Activated T-helper 17 cell treated with anti-CD3 and anti-CD28 coated beads, Interleukin-2, amount 50 U/mL, for 72 hours (primary cell): ENCODE measurements at places on chromosomes 11 and 22.

- ATAC-seq, result no peak
Observed at GRCh38 chr11:66996609-66997273, 21.6 kb downstream of the C11orf86 start.

GRCh38 chr11:1938343-1939005 lies 8.7 kb upstream of the MRPL23 start:
- no peak for ATAC-seq

- no peak for ATAC-seq
Observed at GRCh38 chr22:19688301-19689290, 25.7 kb upstream of the SEPTIN5 start.

GRCh38 chr11:11390068-11390771 lies 37.2 kb upstream of the CSNK2A3 start:
- no peak for ATAC-seq

GRCh38 chr11:67013511-67014045 lies 9.4 kb upstream of the SYT12 start:
- no peak for ATAC-seq

GRCh38 chr22:19172213-19173046 lies 6.1 kb downstream of the SLC25A1 start:
- ATAC-seq, result no peak

DNA sequence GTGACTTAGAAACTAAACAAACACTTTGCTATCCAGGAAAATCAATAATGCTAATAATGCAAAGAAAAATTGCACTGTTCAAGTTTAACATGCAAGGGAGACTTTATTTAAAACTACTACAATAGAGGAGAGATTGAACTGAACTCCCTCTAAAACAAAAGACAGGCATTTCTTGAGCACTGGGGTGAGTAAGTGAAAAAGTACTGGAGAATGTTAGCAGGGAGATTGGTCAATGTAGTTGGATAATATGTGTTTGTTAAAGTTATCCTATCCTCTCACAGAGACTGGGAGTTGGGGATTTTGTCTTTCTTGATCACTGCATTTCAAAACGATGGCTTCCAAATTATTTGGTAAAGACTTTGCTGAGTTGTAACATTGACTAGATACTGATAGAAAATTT lies 77.6 kb downstream of the LUZP2 start:
- ATAC-seq, result no peak

GRCh38 chr11:130095326-130095725 lies 25.6 kb downstream of the APLP2 start:
- ATAC-seq, result no peak

GRCh38 chr11:128886406-128887124 lies 4.6 kb upstream of the KCNJ5 start:
- ATAC-seq, result peak; percentile 22

DNA sequence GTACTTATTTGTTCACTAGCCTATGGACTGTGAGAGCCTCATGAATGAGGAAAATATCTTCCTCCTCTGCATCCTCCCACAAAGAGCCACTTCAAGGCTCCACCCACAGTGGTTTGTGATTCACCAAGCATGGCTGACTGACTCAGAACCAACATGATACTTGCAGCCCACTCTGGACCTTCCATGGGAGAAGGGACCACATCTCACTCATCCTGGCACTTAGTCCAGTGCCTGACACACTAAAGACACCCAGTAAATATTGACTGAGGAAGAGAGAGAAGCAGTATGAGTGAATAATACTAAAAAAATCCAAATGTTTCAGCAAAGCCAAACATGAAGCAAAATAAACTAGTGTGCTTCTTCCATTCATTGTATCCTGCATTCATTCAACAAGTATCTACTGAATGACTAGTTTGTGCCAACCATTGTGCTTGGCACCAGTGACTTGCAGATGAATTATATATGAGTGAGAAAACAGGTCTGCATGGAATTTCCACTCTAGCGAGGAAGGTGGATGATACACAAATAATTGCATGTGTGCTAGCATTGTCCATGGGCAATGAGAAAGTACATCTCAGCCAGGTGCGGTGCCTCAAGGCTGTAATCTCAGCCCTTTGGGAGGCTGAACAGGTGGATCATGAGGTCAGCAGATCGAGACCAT lies 54.9 kb upstream of the BLID start:
- peak; percentile 47 for ATAC-seq

- no peak for ATAC-seq
Observed at GRCh38 chr22:45757068-45757467, 85.4 kb downstream of the ATXN10 start.

- no peak for ATAC-seq
Observed at GRCh38 chr11:129373489-129373953, 2.1 kb upstream of the BARX2 start.

- no peak for ATAC-seq
Observed at GRCh38 chr11:84193706-84194105, 907.5 kb upstream of the CCDC90B start.

DNA sequence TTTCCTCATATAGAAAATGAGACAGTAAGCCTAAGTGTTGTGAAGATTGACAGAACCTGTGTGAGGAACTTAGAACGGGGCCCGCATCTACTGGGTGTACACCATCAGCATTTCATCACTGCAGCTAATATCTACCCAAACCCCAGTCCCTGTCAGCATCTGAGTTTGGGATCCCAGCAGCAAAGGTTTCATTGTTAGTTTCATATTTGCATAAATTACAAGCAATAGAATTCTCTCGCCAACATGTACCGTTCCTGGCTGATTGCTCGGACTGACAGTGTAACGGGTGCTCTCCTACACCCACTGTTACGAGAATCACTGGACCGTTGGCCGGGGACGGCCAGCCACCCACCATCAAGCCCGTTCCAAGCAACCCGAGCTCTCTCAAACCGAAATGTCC lies 10.4 kb upstream of the TMPRSS6 start:
- ATAC-seq, result peak; percentile 17

- ATAC-seq, result no peak
Observed at GRCh38 chr11:134537941-134538340, 125.9 kb upstream of the B3GAT1 start.

DNA sequence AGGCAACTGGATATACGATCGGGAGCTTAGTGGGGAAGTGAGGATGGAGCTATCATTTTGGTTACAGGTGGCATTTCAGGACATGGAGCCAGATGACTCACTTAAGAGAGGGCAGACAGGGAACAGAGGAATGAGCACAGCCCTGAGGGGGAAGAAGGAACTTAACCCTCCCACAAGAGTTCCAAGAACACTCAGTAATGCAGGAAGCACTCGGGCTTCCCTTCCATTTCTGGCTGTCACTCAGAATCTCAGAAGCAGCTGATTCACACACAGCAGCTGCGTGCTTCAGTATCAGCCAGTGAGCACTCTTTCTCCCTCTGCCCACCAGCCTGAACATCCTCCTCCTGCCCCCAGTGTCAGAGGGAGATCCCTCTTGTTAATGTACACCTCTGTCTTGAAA lies 34.8 kb downstream of the EFCAB6 start:
- ATAC-seq, result no peak

- no peak for ATAC-seq
Observed at GRCh38 chr22:35835998-35836691, 118.5 kb downstream of the APOL5 start.

DNA sequence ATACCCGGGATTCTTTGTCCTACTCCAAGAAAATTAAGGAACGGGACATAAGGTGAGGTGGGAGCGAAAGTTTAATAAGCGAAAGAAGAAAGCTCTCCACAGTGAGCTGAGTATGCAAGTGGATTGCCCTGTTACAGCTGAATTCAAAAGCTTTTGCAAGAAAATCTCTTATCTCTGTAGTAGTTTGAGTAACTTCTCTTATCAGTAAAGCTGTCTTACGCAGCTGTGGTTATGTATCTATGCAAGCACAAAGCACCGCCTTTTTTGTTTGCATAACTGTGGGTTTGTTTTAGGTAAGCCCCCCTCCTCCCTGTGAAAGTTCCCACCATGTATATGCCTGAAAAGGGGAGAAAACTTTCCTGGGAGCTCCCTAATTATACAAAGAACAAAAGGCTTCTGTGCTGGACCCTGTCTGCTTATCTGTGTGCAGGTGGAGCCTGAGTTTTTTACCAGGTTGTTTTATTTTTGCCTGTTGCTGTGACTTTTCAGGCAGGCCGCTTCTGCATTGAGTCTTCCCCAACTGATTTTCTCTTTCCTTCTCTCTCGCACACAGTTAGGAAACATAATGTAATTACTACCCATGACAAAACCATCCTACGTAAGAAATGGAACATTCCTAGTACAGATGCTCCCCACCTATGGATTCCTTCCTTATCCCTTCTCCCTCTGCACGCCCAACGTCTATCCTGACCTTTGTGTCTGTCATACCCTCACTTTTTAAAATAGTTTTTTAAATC lies 837 bp upstream of the PLAAT5 start:
- ATAC-seq, result peak; percentile 38

DNA sequence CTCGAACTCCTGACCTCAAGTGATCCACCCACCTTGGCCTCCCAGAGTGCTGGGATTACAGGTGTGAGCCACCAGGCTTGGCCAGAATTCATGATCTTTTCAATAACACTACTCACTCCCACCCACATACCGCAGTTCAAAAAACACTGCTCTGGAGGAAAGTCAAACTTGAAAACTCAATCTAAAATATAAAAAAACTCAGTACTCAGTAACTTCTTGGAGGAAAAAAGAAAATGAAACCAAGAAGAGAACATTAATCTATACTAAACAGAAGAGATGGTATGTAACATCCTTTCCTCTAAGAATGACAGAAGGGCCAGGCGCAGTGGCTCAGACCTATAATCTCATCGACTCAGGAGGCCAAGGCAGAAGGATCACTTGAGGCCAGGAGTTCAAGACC lies 58.3 kb downstream of the MRTFA start:
- ATAC-seq, result peak; percentile 83

DNA sequence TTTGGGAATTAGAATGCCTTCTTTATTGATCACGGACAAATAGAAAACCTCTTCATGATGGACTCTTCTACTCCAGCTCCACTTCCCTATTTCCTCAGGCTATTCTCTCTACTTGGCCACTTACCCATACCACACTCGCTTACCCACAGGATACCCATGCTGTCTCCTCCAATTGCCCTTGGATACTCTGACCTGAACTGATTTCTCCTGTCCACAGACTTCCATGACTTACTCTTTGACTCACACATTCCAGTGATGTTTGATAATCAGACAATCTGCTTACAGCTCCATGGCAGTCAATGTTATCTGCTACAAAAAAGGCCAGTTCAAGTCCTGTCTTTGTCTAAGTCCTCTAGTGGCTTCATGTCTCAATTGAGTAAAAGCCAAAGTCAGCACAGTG lies 292.0 kb upstream of the CTSC start:
- no peak for ATAC-seq

GRCh38 chr11:28384418-28384817 lies 276.2 kb downstream of the METTL15 start:
- no peak for ATAC-seq

GRCh38 chr11:128086794-128087193 lies 500.6 kb downstream of the ETS1 start:
- no peak for ATAC-seq

DNA sequence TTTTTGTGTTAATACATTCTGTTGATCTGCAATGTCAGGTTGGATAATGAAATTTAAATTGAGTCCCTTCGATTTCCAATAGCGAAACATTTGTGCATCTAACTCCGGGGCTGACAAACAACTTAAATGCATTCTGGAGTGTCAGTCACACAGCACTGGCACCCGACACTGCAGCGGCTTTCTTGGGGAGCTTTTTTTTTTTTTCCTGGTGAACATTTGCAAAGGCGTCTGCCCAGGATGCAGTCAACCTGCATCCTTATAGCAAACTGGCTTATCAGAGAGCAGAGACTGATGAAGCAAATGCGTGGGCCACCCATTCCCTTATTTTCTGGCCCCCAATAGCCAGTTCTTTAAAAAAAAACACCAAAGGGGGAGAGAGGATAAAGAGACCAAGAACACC lies 1167.7 kb downstream of the LRRC4C start:
- ATAC-seq, result no peak

DNA sequence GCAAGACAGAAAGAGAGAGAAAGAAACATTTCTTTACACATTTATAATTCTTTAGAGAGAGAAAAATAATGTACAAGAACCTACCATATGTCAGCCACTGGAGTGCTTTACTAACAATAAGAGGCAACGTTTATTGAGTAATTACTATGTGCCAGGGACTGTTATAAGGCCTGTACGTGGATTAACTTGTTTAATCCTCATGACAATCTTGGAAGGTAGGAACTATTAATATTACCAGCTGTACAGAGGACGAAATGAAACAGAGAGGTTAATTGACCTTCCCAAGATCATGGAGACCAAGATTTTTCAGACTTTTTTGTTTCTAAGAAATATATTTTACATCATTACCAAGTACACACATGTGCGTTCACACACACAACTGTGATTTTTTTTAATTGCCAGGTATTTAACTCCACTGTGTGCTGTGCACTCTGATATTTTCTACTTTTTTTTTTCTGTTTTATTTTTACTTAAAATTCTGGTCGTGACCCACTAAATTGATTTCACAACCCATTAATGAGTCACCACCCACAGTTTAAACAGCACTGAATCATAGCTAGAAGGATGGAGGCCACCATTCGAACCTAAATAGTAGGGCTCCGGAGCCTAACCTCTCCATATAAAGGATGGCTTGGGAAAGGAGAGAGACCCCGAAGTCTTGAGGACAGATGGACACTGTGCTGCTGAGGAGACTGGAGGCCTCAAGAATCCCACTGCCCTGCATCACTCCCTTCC lies 21.4 kb downstream of the CREB3L1 start:
- peak; percentile 46 for ATAC-seq

- ATAC-seq, result no peak
Observed at GRCh38 chr11:61778357-61778886, 14.0 kb downstream of the TMEM258 start.

- no peak for ATAC-seq
Observed at GRCh38 chr11:123856444-123856843, 29.0 kb downstream of the TMEM225 start.

GRCh38 chr11:129302386-129303101 lies 73.1 kb upstream of the BARX2 start:
- ATAC-seq, result peak; percentile 38

- no peak for ATAC-seq
Observed at GRCh38 chr11:69496631-69497220, 15.3 kb downstream of the LINC01488 start.

GRCh38 chr22:21451545-21452520 lies 15.4 kb upstream of the TMEM191C start:
- ATAC-seq, result no peak

DNA sequence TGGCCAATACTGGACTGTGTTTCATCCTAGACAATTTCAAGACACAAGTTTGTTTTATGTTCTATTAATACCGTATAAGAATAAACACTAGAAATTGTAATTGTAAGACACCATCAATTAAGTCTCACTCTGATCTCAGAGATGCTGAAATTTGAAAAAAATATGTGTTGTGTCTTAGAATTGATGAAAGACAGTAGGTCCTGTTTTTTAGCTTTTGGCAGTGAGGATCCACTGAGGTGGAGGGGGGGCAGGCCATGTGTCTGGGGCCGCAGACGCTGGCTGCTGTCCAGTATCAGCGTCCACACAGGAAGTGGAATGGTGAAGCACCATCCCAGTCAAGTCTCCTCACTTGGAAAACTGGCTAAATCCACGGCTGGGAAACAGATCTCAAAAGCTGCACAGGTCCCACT lies 22.5 kb upstream of the ALG8 start:
- ATAC-seq, result no peak
